Activated CD4-positive, CD25-positive, alpha-beta regulatory T cell (primary cell): ENCODE measurements at places on chromosomes 6 and 20.
A peak's percentile ranks its signal among the peaks of the same experiment; 100 is the strongest.

GRCh38 chr6:163761481-163761880, 347.0 kb downstream of the QKI start:
- DNase-seq, result no peak

- DNase-seq, result no peak
Measured at GRCh38 chr6:144624246-144624645, 339.1 kb downstream of the UTRN start.

GRCh38 chr6:21871831-21872230, 278.3 kb downstream of the SOX4 start:
- no peak for DNase-seq

- DNase-seq, result no peak
Measured at GRCh38 chr6:75611702-75612375, 10.2 kb downstream of the SENP6 start.

GRCh38 chr6:38499529-38500096, 140.1 kb downstream of the BTBD9 start:
- no peak for DNase-seq

- peak; percentile 38 for DNase-seq
Measured at GRCh38 chr6:109690373-109690736, 647 bp downstream of the AK9 start.

DNA sequence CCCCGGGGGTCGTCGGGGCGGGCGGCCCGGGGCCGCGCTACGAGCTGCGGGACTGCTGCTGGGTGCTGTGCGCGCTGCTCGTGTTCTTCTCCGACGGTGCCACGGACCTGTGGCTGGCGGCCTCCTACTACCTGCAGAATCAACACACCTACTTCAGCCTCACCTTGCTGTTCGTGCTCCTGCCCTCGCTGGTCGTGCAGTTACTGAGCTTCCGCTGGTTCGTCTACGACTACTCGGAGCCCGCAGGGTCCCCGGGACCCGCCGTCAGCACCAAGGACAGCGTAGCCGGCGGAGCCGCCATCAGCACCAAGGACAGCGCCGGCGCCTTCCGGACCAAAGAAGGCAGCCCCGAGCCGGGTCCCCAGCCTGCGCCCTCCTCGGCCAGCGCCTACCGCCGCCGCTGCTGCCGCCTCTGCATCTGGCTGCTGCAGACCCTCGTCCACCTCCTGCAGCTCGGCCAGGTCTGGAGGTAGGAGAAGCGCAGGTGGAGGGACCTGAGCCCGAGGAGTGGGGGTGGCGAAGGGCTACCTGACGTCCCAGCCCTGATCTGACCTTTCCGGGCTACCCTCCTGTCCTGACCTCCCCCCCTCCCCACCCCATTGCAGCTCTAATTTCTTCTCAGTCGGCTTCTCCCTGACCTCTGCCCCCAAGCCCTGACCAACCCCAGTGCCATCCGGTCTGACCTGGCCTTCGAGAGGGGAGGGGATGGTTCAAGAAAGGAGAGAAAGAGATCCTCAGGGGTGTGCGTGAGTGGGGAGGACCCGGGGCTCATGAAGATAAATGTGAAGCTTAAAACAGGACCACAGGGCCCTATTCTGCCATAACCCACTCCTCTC, 558 bp downstream of the XKR7 start:
- DNase-seq, result peak; percentile 62

- no peak for DNase-seq
Measured at GRCh38 chr20:23217023-23217422, 130.9 kb upstream of the CD93 start.

GRCh38 chr20:32631933-32632460, 41.7 kb downstream of the C20orf203 start:
- no peak for DNase-seq

- no peak for DNase-seq
Measured at GRCh38 chr6:38137608-38138265, 318.2 kb downstream of the ZFAND3 start.

DNA sequence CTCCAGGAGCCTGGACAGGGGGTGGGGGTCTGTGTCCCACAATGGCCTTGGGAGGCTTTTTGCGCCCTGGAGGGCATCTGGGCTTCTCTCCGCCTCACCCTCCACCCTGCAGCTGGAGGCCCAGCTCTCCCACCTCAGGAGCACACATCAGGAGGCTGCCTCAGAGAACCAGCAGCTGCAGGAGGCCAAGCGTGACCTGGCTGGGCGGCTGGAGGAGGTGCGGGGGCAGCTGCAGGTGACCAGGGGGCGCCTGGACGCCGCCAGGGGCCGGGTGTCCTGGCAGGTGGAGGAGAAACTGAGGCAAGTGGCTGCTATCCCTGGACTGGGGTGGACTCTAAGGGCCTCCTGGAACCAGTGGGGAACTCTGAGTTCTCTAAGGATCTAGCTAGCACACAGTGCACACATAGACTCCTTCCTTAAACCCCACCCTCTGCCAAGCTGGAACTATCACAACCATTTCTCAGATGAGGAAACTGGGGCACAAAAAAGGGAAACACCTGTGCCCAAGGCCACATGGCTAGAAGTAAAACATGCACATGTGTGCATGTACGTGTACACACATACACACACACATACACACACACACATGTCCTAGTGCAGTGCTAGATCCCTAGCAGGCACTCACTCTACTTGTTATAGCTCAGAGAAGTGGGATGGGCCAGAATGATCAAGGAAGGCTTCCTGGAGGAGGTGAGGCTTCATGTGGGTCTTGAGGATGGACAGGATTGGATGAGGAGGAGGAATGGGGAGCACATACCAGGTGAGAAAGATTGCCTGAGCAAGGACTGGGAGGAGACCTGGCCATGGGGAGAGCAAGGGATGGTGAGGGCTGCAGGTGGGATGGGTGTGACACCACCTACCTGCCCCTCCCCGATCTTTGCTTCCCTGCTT, 22.9 kb downstream of the RAB44 start:
- no peak for DNase-seq
